Heart left ventricle (tissue), 16 donors: ENCODE measurements at places on chromosomes 6 and 20.

DNA sequence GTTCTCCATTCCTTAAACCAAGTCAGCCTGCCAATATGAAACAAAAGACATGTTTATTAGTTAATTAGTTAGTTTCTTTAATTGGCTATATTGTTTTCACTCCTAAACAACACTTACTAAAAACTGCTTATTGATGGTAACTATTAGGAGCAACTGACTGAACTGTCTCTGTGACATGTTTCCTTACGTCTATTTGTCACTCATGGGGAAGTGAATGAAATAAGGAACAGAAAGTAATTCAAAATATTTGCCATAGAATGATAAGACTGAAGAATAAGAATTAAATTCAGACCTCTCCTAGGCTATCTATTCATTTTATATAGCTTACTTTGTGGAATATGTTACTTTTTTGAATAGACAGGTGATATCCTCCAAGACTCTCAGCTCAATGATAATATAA, 217.2 kb downstream of the LAMA2 start:
- no peak for DNase-seq

- DNase-seq = no peak
Observed at GRCh38 chr6:81623106-81623759, 129.2 kb downstream of the TENT5A start.

- DNase-seq = peak; percentile 91
Observed at GRCh38 chr6:42045538-42046460, 4.5 kb upstream of the TAF8 start.

GRCh38 chr6:136410201-136411024, 120.8 kb upstream of the BCLAF1 start:
- no peak for DNase-seq

- DNase-seq = no peak
Observed at GRCh38 chr6:68559716-68560115, 75.4 kb upstream of the ADGRB3 start.

GRCh38 chr6:166784691-166785090, 157.6 kb upstream of the RPS6KA2 start:
- DNase-seq = no peak

GRCh38 chr6:16105854-16106253, 23.0 kb upstream of the MYLIP start:
- DNase-seq = no peak

- DNase-seq = no peak
Observed at GRCh38 chr20:1396702-1397101, 3.8 kb upstream of the FKBP1A start.

- DNase-seq = peak; percentile 48
Observed at GRCh38 chr20:49712996-49713752, 504 bp downstream of the B4GALT5 start.

DNA sequence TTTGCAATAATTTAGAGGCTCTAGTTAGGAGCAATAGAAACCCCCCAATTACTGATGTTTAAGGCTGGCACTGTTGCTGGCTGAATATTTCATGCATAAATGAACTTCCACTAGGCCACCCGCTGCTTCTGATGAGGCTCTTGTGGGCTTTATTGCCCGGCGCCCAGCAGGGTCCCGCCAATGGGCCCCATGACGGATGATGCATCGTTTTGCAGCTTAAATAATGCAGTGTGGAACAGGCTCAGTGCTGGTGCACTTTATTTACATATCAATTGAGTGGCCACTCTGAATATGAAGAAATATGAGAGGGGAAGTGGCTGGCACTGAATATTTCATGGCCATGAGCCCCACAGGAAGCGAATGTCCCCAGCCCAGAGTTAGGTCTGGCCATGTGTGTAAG, 155.3 kb upstream of the MAFB start:
- no peak for DNase-seq

GRCh38 chr6:120735641-120736040, 598.6 kb downstream of the TBC1D32 start:
- DNase-seq = no peak

GRCh38 chr6:137020776-137021175, 24.0 kb downstream of the IL20RA start:
- DNase-seq = no peak
